Fibroblast of skin of left biceps (primary cell): ENCODE measurements at places on chromosomes 2 and 18.

GRCh38 chr2:42519624-42520023 is 25.8 kb upstream of the KCNG3 start:
- DNase-seq = no peak

DNA sequence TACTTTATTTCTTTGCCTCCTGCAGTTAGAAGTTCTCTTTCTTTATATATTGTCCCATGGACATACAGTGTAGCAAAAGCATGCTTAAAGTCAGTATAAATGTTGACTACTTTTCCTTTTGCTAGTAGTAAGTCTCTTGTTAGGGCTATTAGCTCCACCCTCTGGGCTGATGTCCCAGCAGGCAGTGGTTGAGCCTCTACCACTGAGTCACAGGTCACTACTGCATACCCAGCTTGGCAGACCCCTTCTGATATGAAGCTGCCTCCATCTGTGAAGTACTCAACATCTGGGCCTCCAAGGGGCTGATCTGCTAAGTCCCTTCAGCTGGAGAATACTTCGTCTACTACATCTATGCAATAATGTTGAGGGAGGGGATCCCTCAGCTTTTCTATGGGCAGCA is 61.0 kb upstream of the SLC35G4 start:
- no peak for DNase-seq

DNA sequence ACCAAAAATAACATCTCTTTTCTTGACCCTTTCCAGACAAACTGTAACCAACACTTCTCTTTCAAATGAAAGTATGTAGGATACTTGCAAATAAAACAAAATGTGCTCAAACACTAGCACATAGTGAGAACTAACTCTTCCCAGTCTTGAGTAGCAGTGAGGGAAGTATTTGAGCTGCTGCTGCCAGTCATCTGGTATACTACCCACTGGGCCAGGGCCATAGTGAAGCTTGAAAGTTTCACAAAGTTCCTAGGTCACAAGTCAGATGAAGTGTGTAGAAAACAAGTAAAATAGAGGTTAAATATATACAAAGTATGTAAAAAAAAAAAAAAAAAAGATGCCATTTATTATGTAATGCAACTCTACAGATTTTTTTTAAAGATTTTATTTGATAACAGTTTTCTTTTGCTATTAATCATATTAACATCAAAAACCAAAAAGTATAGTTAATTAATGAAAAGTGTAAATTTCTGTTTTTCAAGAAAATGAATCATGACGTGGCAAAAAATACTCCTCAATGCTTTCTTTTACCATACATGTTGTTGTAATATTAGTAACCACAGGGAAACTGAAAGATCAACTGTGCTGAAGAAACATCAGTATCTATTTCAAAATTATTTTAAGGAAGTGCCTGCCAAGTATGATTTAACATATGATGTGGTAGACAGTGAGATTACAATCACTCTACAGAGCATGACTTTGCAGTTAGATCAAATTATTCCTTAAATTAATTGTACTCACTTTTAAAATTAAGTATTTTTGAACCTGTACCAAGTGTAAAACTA is 21.6 kb upstream of the TRIB2 start:
- DNase-seq = no peak

- DNase-seq = no peak
Observed at GRCh38 chr18:75179819-75180600, 28.9 kb downstream of the PTGR3 start.

GRCh38 chr2:9967053-9967775 is 15.7 kb downstream of the GRHL1 start:
- DNase-seq = no peak

GRCh38 chr2:109242654-109243331 is 113.8 kb downstream of the SH3RF3 start:
- peak; percentile 78 for DNase-seq

DNA sequence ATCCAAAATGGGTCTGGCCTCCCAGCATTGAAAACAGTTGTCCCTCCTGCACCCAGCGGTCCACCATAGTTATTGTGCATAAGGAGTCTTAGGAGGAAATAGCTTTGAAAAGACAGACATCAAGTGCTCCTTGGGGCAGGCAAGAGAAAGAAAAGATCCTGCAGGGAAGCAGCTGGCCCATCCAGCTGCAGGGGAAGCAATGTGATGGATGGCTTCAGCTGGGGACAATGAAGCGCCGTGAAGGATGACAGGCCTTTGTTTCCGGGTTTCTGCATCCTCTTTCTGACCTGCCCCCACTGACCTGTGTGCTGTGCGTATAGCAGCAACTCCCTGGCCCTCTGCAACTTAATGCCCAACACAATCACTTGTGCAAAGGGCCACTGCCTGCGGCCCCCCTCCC is 142.9 kb upstream of the NCKAP5 start:
- DNase-seq = no peak

DNA sequence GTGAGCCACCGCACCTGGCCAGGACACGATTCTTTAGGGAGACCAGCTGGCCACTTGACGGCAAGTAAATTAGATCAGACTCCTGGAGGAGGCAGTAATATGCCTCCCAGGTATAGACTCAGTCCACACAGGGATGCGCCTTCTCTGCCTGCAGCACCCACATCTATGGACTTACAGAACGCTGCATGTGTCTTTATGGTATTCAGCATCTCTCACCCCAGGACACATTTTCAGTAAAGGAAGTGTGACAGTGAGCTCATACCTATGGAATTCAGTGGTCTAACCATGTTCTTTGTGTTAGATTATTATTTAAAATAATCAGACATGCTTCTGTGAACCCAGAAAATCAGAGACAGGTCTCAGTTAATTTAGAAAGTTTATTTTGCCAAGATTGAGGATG is 5.9 kb upstream of the NARS1 start:
- no peak for DNase-seq

GRCh38 chr2:113234721-113235346 is 43.9 kb downstream of the PAX8 start:
- no peak for DNase-seq

- DNase-seq = no peak
Observed at GRCh38 chr2:47064106-47064505, 91.0 kb downstream of the STPG4 start.

- DNase-seq = no peak
Observed at GRCh38 chr2:7792031-7792651, 874.9 kb downstream of the RNF144A start.

GRCh38 chr18:79375441-79376154 is 20.1 kb upstream of the NFATC1 start:
- no peak for DNase-seq

GRCh38 chr18:22753130-22753831 is 179.8 kb upstream of the RBBP8 start:
- DNase-seq = no peak
